Activated B cell treated with CpG ODN at 0.5 μM for 24 hours (primary cell): ENCODE measurements at places on chromosomes 5 and 9. TPM values are rescaled to one million over a fixed set of nuclear protein-coding genes. Genes with fewer than 3 reads are reported as not detected.

Gene SLC34A3
- not detected in 2 replicates for total RNA-seq

GRCh38 chr5:150297236-150297890, 5.3 kb downstream of the ARSI start:
- DNase-seq, result no peak

Gene DNAJB5
- total RNA-seq, result 5.4 and 6.4 TPM in 2 replicates

- DNase-seq, result peak; percentile 30
These were observed 81.4 kb upstream of the ANKRD55 start for GRCh38 chr5:56314529-56314928.

DNA sequence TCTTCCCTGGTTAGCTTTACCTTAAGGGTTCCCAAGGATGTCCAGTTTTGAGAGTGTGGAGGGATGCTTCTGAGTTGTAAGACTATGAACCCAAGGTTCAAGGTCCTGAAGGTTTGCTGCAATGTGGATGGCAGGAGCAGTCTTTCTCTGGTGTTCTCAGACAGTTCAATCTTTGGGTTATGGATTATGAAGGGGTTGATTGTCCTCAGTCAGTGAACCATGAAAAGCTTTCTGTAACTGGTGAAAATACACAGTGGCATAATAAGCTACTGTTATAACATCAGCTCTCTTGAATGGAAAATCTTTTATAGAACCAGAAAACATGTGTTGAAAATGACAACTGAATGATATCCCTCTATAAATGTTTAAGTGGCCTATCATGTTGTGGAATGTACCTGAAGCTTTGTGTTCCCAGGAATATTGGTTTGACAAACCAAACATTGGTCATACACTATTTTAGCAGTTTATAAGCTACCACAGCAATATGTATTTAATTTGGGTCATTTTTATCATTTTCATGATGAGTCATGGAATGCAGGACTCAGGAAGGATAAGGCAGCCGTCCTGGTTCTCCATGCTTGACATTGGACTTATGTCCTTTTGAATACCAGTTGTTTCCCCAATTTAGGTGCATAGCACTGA, 1041.8 kb upstream of the ARRDC3 start:
- DNase-seq, result no peak

Gene ROR2
- total RNA-seq, result 0.12 TPM in 1 of 2 replicates, not detected in the other

GRCh38 chr9:37978983-37979382, 75.1 kb upstream of the SLC25A51 start:
- no peak for DNase-seq
